NT2/D1 (cell line): ENCODE measurements at places on chromosomes 11 and 22.

DNA sequence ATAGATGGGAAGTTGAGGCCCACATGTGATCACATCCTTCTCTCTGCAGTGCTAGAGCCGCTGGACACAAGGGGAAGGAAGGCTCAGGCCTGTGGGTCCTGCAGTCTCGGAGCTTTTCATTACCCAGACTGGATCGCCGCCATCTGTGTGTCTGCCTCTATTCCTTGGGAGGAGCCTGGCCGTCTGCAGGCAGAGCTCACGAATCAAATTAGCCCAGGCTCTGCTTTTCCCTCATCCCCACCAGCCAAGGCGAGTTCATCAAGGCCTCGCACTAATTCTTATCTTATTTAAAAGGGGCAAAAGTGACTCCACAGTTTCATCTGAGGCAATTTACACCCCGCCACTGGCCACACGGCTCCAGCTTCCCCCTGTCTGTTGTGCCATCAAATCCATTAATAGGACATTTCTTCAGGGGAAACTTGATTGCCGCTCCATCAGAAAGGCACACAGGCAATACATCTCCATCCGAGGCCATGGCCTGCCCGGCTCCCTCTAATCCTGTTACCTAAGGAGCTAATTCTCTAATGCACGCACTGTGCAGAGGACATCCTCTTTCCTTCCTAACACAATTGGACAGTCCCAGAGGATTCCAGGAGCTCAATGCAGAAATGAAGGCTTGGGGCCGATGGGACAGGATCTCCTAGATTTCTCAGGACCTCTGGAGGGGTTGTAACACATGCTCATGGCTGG lies 3.3 kb upstream of the HTR3A start:
- no peak for DNase-seq

GRCh38 chr11:123573286-123573685 lies 81.1 kb downstream of the SCN3B start:
- DNase-seq, result no peak

- DNase-seq, result peak; percentile 50
Observed at GRCh38 chr11:76609736-76610370, 60.7 kb downstream of the LRRC32 start.

DNA sequence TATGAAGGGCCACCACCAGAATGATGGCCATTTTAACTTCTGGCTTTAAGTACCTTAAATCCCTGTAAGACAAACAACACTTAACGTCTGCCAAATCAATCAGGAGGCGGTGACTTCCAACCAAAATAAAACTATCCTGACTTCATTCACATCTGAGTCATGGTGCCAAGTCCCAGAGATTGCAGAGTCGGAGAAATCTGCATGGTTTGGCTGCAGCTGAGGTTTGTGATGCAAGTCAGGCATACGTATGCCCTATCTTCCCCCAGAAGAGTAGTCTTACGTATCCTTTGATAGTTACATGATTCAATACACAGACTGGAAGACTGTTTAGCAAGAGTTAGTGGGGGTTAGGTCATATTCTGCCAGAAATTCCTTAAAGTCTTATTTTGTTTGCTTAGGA lies 1.7 kb upstream of the GAB2 start:
- no peak for DNase-seq

DNA sequence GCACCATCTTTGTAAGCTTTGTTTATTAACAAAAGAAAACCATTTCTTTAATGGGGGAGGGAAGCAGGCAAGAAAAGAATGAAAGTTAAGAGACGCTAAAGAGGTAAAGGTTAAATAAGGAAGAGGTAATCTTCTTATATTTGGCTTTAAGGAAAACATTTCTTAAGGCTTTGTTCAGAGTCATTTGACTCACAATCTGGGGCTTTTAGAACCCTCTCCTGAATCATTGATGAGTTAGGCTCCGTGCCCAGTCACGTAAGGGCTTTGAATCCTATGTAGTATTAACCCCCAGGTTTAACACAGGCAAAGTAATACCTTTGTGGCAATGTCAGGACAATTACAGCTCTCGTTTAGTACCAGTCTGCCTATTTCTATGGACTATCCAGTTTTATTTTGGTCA lies 26.1 kb downstream of the MADD start:
- DNase-seq, result no peak

DNA sequence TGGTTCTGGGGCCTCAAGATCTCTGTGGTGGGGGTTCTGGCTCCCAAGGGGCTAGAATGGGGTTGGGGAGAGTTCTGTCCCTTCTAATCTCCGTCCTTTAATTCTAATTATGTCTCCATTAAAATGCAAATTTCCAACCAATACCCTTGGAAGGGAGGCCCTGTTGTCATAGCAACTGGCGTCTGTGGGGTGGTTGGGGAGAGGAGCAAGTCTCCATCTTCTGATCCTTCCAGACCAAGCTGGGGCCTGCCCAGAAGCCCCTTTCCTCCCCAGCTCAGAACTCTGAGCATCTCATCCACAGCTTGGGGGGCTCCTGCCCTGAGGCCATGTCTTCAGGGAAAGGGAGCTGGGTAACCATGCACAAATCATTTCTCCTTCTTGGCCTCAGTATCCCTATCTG lies 5.4 kb upstream of the RPS19BP1 start:
- DNase-seq, result no peak

DNA sequence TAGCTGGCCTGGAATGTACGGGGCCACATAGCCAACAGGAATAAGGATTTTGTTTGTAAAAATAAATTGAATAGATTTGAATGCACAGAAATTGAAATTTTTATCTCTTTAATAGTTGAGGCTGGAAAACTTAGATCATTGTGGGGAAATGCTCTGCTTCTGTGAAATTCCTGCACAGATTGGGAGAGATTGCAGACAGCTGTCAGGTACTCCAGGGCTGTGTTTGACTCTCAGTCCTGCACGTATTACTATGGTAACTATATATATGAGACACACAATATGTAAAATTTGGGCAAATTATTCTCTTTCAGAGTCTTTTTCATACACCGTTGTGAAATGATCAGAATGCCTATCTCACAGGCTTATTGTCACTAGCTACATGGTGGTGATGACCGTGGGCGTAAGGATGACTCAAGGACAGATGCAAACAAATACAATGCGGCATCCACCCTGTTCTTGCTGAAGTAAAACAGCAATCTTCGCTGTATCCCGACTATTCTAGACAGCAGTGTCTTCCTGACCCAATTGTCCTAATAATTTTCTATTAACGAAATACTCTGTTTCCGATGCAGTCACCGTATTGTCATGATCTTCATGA lies 79.4 kb downstream of the ZC3H12C start:
- DNase-seq, result no peak

- DNase-seq, result no peak
Observed at GRCh38 chr11:2982214-2982613, 9.9 kb downstream of the NAP1L4 start.

- DNase-seq, result no peak
Observed at GRCh38 chr11:120126620-120127019, 11.3 kb downstream of the TRIM29 start.

GRCh38 chr11:71336996-71337754 lies 84.8 kb upstream of the SHANK2 start:
- DNase-seq, result no peak

GRCh38 chr11:69382131-69383128 lies 88.5 kb downstream of the MYEOV start:
- no peak for DNase-seq

DNA sequence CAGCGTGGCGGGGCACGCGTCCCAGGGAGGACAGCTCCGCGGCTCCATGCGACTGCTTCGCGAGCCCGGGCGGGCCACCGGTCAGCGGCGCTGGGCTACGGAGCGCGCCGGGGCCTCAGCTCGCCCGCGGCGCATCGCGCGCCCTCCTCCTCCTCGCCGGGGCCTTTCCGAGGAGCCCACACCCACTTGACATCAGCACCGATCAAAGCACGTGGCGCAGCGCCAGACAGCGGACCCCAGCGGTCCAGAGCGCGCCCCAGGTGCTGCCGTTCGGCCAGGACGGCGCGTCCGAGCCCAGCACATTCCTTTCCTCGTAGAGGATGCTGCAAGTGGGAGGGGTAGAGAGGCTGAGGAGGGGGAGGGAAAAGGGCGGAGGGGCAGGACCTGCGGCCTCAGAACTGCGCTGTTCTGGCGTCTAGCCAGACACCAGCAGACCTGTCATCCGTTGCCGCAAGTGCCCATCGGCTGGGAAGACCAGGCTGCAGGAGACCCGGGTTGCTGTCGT lies 88.6 kb downstream of the PLEKHA7 start:
- peak; percentile 35 for DNase-seq

DNA sequence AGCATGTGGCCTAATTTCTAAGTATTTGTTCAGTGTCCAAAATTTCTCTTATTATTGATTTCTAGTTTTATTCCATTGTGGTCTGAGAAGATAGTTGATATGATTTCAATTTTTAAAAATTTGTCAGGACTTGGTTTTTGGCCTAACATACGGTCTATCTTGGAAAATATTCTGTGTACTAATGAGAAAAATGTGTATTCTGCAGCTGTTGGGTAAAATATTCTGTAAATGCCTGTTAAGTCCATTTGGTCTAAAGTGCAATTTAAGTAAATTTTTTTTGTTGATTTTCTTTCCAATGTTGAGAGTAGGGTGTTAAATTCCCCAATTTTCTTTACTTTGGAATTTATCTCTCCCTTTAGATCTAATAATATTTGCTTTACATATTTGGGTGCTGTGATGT lies 78.3 kb downstream of the TECTA start:
- no peak for DNase-seq

- DNase-seq, result peak; percentile 99
Observed at GRCh38 chr11:46537537-46538295, 56.1 kb downstream of the AMBRA1 start.

- DNase-seq, result no peak
Observed at GRCh38 chr11:100640646-100641045, 46.4 kb upstream of the ARHGAP42 start.

GRCh38 chr11:94539420-94539819 lies 4.3 kb upstream of the FUT4 start:
- DNase-seq, result no peak

DNA sequence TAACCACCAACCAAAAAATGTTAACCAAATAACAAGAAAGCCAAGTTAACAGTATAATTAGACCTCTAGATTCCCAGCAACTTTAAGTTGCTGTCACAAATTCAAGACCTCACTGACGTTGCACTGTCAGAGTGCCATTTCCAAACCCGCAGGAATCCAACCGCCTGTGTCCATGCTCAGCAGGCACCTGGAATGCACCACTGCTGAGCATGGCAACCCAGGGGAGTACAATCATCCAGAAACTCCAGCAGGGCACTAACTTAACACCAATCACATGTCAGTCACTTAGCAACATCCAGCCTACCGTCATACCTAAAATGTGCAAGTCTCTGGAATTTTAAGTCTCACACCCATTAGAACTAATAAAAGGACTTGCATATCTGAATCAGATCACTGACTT lies 48.8 kb downstream of the SMCO4 start:
- no peak for DNase-seq

- no peak for DNase-seq
Observed at GRCh38 chr22:50308597-50308935, 1.1 kb upstream of the PLXNB2 start.

GRCh38 chr22:37968452-37969251 lies 15.2 kb downstream of the POLR2F start:
- no peak for DNase-seq

DNA sequence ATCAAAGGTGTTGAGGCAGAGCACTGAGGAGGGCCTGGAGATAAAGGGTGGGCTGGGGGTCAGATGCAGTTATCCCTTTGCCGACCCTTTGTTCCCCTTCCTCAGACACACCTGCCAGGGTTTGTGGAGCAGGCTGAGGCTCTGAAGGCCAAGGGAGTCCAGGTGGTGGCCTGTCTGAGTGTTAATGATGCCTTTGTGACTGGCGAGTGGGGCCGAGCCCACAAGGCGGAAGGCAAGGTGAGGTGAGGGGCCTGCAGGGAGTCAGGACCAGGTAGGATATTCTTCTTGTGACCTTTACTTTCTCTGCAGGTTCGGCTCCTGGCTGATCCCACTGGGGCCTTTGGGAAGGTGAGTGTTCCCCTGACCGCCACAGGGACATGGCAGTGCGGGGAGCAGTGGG lies 2.6 kb downstream of the PRDX5 start:
- DNase-seq, result no peak

GRCh38 chr11:101442936-101443521 lies 140.8 kb downstream of the TRPC6 start:
- no peak for DNase-seq

DNA sequence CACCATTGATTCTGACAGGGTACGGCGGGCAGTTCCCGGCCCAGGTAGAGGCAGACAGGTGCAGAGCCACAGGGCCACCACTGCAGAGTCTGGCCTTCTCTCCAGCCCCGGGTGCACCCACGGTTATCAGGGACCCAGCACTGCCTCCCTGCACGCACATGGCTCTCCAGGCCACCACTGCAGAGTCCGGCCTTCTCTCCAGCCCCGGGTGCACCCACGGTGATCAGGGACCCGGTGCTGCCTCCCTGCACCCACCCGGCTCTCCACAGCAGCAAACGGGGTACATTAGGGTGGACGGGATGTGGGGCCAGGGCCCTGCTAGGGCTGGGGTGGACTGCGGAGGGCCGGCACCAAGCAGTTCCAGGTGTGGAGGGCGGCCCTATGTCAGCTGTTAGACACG lies 272.9 kb downstream of the BRD1 start:
- no peak for DNase-seq

DNA sequence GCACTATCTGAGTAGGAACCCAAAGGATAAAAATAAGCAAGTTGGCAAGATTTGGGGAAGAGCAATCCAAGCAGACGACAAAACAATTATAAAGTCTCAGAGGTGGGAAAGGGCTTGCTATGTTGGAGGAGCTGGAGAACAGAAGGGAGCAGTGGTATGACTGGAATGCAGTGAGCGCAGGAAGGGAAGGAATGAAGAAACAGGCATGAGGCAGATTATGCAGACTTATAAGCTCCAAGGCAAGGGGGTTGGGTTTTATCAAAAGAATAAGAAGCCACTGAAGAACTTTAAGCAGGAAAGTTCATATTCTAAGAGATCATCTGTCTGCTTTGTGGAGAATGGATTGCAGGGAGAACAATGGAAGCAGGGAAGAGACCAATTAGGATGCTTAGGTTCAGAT lies 31.7 kb downstream of the PGM2L1 start:
- DNase-seq, result peak; percentile 33

DNA sequence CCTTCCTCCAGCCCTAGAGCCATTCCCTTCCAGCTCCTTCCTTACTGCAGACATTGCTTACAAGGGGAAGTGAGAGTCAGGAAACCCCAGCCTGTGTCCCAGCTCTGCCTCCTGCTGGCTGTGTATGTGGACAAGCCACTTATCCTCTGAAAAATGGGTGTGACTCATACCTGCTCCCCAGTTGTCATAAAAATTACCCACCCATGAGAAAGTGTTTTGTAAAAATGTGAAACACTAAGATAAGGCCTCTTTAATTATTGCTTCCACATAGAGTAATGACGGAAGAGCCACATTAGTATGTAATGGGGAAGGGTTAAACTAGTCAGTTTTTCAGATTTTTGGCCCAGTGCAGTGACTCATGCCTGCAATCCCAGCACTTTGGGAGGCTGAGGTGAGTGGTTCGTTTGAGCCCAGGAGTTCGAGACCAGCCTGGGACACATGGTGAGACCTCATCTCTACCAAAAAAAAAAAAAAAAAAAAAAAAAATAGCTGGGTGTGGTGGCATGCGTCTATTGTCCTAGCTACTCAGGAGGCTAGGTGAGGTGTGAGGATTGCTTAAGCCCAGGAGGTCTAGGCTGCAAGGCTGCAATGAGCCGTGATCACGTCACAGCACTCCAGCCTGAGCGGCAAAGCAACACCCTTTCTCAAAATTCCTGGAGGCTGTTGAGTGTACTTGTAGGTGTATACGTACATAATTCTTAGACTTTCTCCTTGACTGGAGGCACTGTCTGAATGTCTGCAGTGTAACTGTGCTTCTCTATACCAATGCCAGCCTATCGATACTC lies 84.9 kb downstream of the CTTN start:
- DNase-seq, result no peak

- DNase-seq, result peak; percentile 39
Observed at GRCh38 chr11:85589373-85589772, 37.8 kb downstream of the DLG2 start.
